ENCODE measurements at places on chromosomes 5 and 9. TPM values are rescaled to one million over a fixed set of nuclear protein-coding genes. Genes with fewer than 3 reads are reported as not detected.

DNA sequence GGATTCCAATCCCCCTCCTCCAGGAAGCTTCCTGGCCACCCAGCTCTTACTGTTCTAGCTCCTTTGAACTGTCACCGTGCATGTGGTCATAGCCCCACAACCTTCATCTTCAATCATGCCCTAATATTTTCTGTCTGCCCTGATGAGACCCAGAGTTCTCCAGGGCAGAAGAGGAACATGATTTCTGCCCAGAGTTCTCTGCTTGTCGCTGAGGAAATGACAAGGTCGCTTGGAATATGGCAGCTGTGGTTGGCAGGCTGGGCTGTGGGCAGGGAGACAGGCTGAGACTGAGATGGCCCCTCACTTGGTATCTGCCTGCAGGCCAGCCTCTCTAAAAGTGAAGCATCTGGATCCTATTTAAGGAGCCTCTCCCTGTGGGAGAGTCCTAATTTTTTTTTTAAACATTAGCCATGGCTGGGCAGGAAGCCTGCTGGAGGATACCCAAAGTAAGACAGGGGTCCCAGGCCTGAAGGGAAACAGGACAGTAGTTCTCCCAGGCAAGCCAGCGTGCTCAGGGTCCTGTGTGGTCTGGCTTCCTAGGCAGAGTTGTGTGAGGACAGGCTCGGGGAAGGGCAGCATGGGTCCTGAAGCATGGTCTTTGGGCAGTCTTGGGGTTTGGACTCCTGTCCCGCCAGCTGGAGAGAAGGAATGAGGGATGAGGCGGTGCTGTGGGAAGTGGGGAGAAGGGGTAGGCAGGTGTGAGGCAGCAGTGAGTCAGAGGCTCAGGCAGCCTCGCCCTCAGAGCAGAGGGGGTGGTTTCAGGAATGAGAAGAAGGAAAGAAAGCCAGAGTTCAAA lies 242.1 kb downstream of the FSTL4 start:
- H3K27me3 ChIP-seq: peaks cover 31% of the 10 kb centered on the region
- H3K36me3 ChIP-seq: no peaks in the 10 kb centered on the region
- H3K4me1 ChIP-seq: no peaks in the 10 kb centered on the region
- H3K4me3 ChIP-seq: no peak overlapping the region

- H3K4me3 ChIP-seq: no peak overlapping the region
- no peak for DNase-seq
- no peaks in the 10 kb centered on the region for H3K27me3 ChIP-seq
- no peak overlapping the region for H3K27ac ChIP-seq
Observed at GRCh38 chr5:95794070-95794516, 28.4 kb downstream of the GLRX start.

GRCh38 chr9:117435630-117436261 lies 20.9 kb upstream of the ASTN2 start:
- H3K36me3 ChIP-seq: no peaks in the 10 kb centered on the region
- DNase-seq: no peak
- no peak overlapping the region for H3K4me3 ChIP-seq
- no peaks in the 10 kb centered on the region for H3K27me3 ChIP-seq
- no peaks in the 10 kb centered on the region for H3K4me1 ChIP-seq
- no peak overlapping the region for H3K27ac ChIP-seq

DNA sequence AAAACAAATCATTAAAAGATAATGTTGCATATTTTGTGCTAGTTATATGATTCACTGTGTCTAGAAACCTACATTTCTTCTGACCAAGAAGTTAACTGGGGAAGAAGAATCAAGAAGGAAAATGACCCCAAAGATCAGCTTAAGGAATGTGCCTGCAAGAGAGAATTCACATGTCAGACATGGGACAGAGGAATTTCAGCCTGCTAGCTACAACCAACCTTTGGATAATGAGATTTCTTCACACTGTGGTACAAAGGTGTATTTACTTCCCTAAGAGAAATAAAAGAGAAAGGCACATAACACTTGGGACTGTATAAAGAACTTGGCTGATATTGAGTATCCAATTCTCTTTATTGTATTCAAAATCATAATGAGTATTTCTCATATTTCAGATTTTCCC lies 39.6 kb upstream of the ELL2 start:
- no peak overlapping the region for H3K4me3 ChIP-seq
- no peaks in the 10 kb centered on the region for H3K4me1 ChIP-seq
- H3K36me3 ChIP-seq: peaks cover 5% of the 10 kb centered on the region
- H3K27me3 ChIP-seq: peaks cover 5% of the 10 kb centered on the region
- no peak overlapping the region for H3K27ac ChIP-seq
- no peak for DNase-seq

DNA sequence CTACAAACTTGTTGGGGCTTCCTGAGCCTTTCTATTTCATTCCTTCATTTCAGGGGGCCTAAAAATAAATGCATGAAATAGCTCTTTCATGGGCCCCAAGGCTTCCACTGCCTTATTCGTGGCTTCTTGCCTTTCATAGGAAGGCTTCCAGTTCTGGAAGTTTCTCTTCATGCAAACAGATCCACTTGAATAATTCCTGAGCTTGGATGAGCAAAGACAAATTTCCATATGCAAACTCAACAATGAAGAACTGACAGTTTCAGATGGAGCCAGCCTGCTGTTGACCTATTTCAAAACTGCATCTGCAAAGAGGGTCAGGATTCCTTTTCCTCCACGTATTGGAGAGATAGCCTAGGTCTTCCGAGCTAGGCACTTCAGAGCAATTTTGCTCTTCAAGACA lies 142.1 kb downstream of the MLLT3 start:
- no peaks in the 10 kb centered on the region for H3K36me3 ChIP-seq
- H3K4me3 ChIP-seq: no peak overlapping the region
- H3K4me1 ChIP-seq: peaks cover 5% of the 10 kb centered on the region
- DNase-seq: no peak
- no peaks in the 10 kb centered on the region for H3K27me3 ChIP-seq
- H3K27ac ChIP-seq: no peak overlapping the region

DNA sequence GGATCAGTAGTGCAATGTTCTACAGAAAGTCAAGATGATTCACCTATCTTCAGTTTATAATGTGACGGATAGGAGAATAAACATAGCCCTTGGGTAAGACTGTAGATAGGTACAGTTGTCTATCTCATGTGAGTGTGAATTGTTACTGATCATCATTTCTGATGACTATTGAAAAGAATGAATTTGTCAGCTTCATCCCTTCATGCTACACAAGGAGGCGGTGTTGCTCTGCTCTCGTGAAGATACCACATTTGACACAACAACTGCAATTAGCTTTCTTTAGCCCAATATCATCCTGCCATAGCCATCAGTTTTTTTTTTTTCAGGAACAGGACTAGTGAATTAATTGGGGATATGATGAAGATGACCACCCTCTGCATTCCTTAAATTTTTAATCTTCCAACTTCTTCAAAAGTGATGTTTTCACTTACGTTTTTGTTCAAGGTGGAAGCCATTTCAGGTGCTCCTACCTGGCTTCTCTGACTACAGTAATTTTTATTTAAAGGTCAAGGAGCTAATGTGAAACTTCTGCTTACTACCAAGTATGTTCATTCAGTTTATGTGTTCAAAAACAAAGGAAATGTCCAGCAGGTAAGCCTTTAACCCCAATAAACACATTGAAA lies 152.9 kb upstream of the MOCS2 start:
- peaks cover 8% of the 10 kb centered on the region for H3K27me3 ChIP-seq
- peaks cover under 1% of the 10 kb centered on the region for H3K36me3 ChIP-seq
- H3K4me1 ChIP-seq: no peaks in the 10 kb centered on the region
- no peak overlapping the region for H3K4me3 ChIP-seq
- DNase-seq: no peak

The FRMD3 gene
- polyA plus RNA-seq: not detected

- no peaks in the 10 kb centered on the region for H3K36me3 ChIP-seq
- H3K4me3 ChIP-seq: no peak overlapping the region
- no peak for DNase-seq
Observed at GRCh38 chr9:121753802-121754654, 102.6 kb downstream of the DAB2IP start.

- no peak overlapping the region for H3K4me3 ChIP-seq
- H3K27ac ChIP-seq: no peak overlapping the region
- no peak for DNase-seq
- no peaks in the 10 kb centered on the region for H3K4me1 ChIP-seq
Observed at GRCh38 chr5:101785090-101785489, 511.0 kb downstream of the SLCO4C1 start.

GRCh38 chr9:124327491-124327890 lies 69.7 kb downstream of the NEK6 start:
- no peak overlapping the region for H3K4me3 ChIP-seq
- no peak for DNase-seq

DNA sequence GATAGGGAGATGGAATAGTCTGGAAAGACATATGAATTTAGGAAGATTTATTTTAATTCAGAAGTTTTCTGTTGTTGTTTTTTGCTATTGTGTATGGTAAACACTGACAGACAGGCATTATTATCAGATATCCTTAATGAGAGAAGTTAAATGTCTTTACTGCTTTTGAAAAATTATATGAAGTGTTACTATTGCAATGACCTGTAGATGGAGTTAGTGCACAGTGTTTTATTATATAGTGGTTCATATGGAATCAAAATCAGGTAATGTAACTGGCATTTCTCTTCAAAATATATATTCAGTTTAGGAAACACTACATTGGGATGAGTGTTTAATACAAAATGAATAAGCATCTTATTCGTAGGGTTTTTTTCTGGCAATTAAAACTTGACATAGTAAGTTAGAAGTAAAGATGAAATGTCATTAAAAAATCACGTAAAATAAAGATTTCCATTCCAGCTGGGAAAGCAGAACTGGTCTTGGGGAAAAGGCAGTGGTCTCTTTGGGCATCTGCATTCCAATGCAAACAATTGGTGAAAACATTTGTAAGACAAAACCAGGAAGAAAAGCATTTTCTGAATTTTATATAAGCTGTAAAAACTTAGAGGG lies 3.9 kb downstream of the GABRA1 start:
- H3K36me3 ChIP-seq: no peaks in the 10 kb centered on the region
- no peak for DNase-seq
- no peak overlapping the region for H3K27ac ChIP-seq
- no peaks in the 10 kb centered on the region for H3K4me1 ChIP-seq
- no peak overlapping the region for H3K4me3 ChIP-seq

The INSYN2B gene
- polyA plus RNA-seq: 0.77 TPM

The TARS1 gene
- polyA plus RNA-seq: 44.1 TPM

- H3K27ac ChIP-seq: no peak overlapping the region
- no peak overlapping the region for H3K4me3 ChIP-seq
- H3K36me3 ChIP-seq: no peaks in the 10 kb centered on the region
- no peaks in the 10 kb centered on the region for H3K4me1 ChIP-seq
Observed at GRCh38 chr5:98328015-98328414, 445.4 kb upstream of the RGMB start.

GRCh38 chr9:134966697-134967546 lies 49.2 kb upstream of the FCN1 start:
- H3K4me1 ChIP-seq: no peaks in the 10 kb centered on the region
- no peak overlapping the region for H3K27ac ChIP-seq
- no peak for DNase-seq
- H3K36me3 ChIP-seq: no peaks in the 10 kb centered on the region
- no peak overlapping the region for H3K4me3 ChIP-seq
